ENCODE measurements at places on chromosomes 13 and 19.

- DNase-seq = no peak
These were observed 39.1 kb downstream of the SLC7A9 start for GRCh38 chr19:32830231-32831014.

DNA sequence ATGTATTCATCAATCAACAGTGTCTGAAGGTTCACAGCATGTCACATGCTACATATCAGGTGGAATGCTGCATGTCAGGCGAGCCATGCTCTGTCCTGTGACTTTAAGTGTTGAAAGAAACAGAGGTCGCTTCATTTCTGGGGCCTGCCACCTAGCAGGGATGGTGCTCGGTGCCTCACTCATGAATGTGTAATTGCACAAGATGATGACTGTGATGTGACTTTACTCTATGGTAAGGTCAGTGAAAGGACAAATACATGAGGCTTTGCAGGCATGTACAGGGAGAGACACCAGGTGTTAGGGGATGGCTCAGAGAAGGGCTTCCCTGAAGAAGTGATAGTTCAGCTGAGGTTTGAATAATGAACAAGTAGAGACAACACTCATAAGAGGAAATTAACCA is 66.7 kb downstream of the FRY start:
- DNase-seq = no peak

GRCh38 chr13:38365661-38366060 is 16.0 kb downstream of the UFM1 start:
- DNase-seq = no peak

DNA sequence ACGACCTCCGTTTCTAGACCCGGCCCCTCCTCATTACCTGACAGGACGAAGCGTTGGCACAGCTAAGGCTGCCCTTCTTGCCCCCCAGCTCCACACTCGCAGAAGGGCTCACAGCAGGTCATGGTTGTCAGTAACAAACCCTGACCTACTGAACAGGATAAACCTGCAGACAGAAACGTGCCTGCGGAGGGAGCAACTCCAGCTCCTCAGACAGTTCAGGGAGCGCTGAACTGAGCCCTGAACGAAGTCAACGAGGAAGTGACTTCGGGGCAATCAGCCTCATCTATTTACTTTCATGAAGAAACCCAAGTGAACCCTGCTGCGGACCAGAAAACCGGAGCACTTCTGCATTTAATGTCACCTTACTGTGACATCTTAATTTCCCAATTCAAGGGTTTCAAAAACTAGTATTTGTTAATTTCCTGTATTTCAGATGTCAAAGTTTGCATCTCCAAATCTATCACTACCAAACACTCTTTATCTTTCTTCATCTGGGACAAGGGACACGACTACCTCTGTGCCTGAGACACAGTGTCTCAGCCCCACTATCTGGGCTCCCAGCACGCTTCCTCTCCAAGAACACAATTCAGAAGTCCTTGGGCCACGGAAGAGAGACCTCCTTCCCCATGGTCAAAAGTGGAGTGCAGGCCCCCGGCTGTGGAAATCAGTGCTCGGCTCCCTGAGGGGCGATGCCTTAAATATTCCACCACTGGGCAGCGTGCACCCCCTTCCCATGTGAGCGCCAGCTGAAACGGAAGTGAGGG is 40.2 kb downstream of the CARS2 start:
- no peak for DNase-seq

DNA sequence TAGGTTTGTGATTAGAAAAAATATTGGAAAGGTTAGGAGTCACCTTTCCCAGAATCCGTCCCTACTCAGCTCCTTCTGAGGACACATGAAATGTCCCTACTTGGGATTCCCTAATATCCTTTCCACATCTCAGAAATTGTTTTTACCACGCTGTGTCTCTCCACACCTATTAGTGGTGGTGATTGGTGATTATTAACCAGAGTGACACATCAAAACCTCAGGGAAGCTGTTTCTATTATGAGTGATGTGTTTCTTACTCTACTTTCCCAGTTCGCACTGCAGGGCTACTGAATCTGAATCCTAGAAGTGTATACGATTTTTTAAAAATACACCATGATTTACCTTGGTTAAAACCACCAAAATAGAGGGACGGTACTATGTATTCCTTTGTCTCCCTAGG is 460.8 kb downstream of the TBC1D4 start:
- DNase-seq = no peak

- DNase-seq = no peak
These were observed 22.0 kb downstream of the ITGBL1 start for GRCh38 chr13:101474419-101474957.

DNA sequence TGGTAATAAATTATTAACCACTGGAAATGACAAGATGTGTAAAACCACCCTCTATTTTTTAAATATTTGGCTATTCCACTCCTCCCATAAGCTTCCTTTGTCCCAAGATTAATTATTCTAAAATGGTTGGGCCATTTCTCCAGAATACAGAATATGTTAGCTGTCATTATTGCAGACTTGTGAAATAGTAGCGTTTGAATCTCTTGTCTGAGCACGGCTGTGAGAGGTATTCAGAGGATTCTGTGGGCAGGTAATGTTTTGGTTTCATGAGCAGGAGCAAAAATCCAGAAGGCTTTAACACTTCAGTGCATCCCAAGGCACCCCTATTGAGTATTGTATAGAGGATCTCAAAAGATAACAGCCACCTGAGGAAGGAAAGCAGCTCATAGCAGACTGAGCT is 256.0 kb downstream of the UQCRFS1 start:
- DNase-seq = no peak

GRCh38 chr13:44155422-44156293 is 218.0 kb upstream of the SERP2 start:
- no peak for DNase-seq

GRCh38 chr13:95207769-95208366 is 93.4 kb downstream of the ABCC4 start:
- no peak for DNase-seq

DNA sequence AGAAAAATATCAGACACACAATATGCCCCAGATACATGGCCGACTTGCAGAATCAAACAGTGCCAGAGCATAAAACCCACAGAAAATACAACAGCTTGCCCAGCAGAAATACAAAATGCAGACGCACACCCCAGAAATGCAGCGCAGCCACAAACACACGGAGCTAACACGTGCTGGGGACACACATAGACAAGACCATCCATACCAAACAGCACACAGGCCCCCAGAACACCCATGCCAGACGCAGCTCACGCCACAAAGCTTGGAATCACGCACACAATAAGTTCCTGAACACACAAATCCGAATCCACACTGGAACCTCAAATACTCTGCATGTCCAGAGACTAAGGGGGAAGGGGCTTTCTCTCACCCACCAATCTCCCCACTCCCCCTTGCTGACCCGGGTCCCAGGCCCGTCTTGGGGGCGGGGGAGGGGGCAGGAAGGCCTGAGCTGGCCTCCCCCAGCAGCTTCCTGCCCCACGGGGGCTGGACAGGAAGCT is 17.2 kb downstream of the CCDC97 start:
- no peak for DNase-seq

Measured in T-helper 9 cell (primary cell).